ENCODE measurements at places on chromosomes 2 and 18.

DNA sequence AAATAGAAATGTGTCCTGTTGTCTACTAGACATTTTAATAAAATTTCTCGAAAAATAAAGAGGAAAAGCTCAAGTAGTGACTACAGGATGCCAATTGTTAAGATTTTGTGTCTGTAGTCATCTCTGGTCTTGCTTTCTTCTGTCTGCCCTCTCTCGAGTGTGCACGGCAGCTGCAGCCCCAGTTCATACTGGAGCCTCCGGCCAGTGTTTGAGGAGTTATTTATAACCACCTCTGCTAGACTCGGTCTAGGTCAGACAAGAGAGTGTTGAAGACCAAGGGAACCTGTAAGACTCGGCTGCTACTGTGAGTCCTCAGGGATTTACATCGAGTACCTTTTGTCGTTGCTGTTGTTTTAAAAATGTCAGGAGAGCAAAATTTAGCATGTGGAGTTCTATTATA lies 810.1 kb upstream of the POU3F3 start:
- DNase-seq, result no peak
- no peak overlapping the region for H3K27ac ChIP-seq
- H3K4me3 ChIP-seq, result no peak overlapping the region
- no peaks in the 10 kb centered on the region for H3K27me3 ChIP-seq
- H3K4me1 ChIP-seq, result no peaks in the 10 kb centered on the region

DNA sequence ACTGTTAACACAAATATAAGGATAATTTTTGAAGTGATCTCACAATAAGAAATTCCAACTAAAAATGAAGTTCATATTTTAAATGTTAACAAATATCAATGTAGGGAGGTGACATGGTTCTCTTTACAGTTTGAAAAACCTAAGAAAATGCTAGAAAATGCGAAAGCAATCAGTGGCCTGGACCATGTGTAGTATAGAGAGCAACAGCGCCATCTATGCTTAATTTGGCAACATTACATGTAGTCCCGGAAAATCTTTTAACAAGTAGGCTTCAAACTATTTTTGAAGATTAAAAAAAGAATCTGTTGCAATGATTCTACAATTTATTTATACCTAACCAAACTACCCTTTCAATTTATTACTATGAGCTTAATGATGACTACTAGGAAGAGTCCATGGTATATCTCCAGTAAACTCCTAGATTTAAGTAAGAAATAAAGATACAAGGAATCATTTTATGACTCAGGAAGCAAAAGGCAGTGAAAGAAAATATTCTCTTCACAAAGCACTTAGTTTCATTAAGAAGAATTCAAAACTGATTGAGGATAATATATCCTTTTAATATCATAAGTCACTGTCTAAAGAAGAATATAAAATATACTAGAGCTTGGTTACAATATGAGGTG lies 33.3 kb downstream of the NDUFA10 start:
- no peaks in the 10 kb centered on the region for H3K27me3 ChIP-seq
- H3K4me3 ChIP-seq, result no peak overlapping the region
- H3K4me1 ChIP-seq, result peaks cover 7% of the 10 kb centered on the region
- DNase-seq, result peak; percentile 63

- H3K36me3 ChIP-seq, result no peaks in the 10 kb centered on the region
- peak; percentile 63 for DNase-seq
- H3K4me1 ChIP-seq, result no peaks in the 10 kb centered on the region
- no peaks in the 10 kb centered on the region for H3K27me3 ChIP-seq
- no peak overlapping the region for H3K4me3 ChIP-seq
- H3K27ac ChIP-seq, result no peak overlapping the region
Measured at GRCh38 chr2:238513346-238513745, 86.6 kb downstream of the ASB1 start.

DNA sequence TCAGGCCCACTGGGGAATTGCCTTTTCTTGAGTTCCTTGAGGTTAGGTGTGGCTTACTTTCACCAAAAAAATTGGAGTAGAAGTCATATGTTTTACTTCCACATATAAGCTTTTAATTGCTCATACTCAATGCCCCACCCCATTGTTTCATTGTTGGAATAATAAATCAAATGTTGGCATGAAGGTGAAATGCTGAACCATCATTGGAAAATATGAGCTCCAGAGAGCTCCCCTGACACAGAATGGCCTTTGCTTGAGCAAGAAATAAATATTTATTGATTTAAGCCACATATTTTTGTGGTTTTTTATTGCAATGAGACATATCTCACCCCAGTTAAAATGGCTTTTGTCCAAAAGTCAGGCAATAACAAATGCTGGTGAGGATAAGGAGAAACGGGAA lies 167.3 kb upstream of the SRD5A2 start:
- no peak for DNase-seq
- no peaks in the 10 kb centered on the region for H3K27me3 ChIP-seq
- H3K4me3 ChIP-seq, result no peak overlapping the region
- H3K36me3 ChIP-seq, result no peaks in the 10 kb centered on the region
- H3K4me1 ChIP-seq, result no peaks in the 10 kb centered on the region

DNA sequence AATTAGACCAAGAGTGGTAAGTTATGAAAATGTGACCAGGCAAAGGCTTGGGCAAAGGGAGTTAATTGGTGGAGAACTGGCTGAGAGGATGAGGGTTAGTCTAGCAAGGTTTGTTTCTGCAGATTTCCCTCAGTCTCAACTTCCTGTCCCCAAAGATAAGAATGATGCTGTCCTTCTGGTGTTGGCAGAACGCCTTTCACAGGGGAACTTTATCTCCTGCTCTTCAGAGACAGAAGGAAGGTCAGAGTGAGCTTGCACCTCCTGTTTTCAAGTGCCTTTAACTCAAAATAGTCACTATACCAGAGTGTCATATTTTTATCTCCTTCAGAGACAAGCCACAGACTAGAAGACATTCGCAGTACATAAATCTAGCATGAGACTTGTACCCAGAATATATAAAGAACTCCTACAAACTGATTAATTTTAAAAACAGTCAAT lies 95.7 kb downstream of the TEX51 start:
- H3K27ac ChIP-seq, result no peak overlapping the region
- H3K4me3 ChIP-seq, result no peak overlapping the region
- H3K4me1 ChIP-seq, result no peaks in the 10 kb centered on the region
- H3K36me3 ChIP-seq, result no peaks in the 10 kb centered on the region
- no peaks in the 10 kb centered on the region for H3K27me3 ChIP-seq

GRCh38 chr2:176639671-176640070 lies 370.4 kb downstream of the MTX2 start:
- no peaks in the 10 kb centered on the region for H3K36me3 ChIP-seq
- no peak overlapping the region for H3K4me3 ChIP-seq
- no peaks in the 10 kb centered on the region for H3K27me3 ChIP-seq
- DNase-seq, result no peak

DNA sequence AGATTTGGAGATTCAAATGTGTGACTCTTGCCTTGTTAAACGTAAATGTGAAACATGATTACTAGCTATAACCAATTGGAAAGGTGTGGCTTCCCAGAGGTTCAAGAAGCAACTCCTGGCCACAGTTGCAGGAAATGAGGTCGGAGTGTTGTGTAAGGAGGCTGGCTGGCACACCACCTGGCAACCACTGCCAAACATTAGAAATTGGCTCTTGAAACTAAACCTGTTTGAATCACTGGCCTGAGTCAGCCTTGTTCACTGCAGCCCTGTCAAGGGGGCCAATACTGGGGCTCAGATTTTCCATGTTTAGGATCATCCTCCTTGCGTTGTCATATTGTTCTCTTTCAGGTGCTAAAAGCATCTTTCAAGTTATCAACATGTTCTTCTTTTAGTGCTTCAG lies 206.3 kb downstream of the ARL6IP6 start:
- no peak for DNase-seq
- H3K4me3 ChIP-seq, result no peak overlapping the region
- no peak overlapping the region for H3K27ac ChIP-seq
- no peaks in the 10 kb centered on the region for H3K4me1 ChIP-seq
- no peaks in the 10 kb centered on the region for H3K36me3 ChIP-seq

DNA sequence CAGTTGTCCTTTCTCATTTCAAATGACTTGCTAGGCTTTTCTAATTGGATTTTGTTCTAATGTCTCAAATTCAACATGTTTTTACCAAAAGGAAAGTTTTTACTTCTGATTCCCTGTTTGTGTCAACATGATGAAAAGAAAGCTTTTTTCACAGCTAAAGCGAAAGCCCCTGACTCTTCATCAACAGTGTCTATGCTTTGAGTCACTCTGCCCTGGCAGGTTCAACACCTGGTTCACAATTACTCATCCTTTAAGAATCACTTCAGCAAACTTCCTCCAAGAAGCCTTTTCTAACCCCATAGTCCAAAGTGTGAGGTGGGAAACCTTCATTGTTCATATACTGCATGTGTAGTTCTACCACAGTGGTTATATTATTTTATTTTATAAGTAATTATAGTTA lies 7.6 kb upstream of the DSG2 start:
- H3K4me1 ChIP-seq, result no peaks in the 10 kb centered on the region
- H3K36me3 ChIP-seq, result no peaks in the 10 kb centered on the region
- H3K4me3 ChIP-seq, result no peak overlapping the region
- DNase-seq, result no peak
- peaks cover 23% of the 10 kb centered on the region for H3K27me3 ChIP-seq
- H3K27ac ChIP-seq, result no peak overlapping the region

DNA sequence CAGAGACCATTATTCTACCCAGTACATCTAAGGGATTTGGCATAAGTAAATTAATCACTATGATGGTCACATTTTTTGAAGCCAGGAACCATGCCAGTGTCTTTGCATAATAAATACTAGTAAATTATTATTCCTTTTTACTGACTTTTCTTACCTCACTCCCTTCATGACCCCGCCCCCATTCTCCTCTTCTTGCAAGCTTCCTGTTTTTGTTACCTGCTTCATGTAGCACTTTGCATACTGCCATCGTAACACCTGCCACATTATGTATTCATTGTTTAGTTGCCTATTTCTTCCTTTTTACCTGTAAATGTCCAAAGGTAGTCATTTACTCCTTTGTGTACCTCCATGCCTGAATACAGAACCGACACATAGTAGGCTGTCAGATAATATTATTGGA lies 309.5 kb downstream of the KIAA1328 start:
- H3K4me1 ChIP-seq, result no peaks in the 10 kb centered on the region
- H3K4me3 ChIP-seq, result no peak overlapping the region
- H3K36me3 ChIP-seq, result no peaks in the 10 kb centered on the region
- H3K27ac ChIP-seq, result no peak overlapping the region
- no peaks in the 10 kb centered on the region for H3K27me3 ChIP-seq

DNA sequence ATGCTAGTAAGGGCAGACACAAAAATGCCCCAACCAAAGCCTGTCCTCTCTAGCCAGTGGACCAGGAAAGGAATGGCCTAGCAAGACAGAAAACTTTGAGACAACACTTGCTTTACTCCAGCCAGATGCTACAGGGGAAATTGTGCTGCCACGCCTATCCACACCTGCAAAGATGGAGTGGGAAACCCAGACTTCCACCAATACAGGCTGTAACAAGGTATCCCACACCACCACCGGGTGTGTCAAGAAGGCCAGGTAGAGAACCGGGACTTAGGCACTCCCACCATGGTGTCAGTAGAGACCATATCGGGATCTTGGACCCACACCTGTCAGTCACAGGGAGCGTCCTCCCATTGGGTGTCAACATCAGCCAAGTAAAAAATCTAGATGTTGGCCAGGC lies 16.2 kb upstream of the ESPNL start:
- H3K4me1 ChIP-seq, result no peaks in the 10 kb centered on the region
- no peak overlapping the region for H3K27ac ChIP-seq
- H3K36me3 ChIP-seq, result peaks cover 31% of the 10 kb centered on the region
